ENCODE measurements at places on chromosomes 12 and 14. TPM values are rescaled to one million over a fixed set of nuclear protein-coding genes. Genes with fewer than 3 reads are reported as not detected.

The MYBPC1 gene
- not detected for total RNA-seq

The KRT71 gene
- not detected for total RNA-seq

The B4GALNT1 gene
- not detected for total RNA-seq

The NXPH4 gene
- total RNA-seq, result under 0.01 TPM

The MFAP5 gene
- total RNA-seq, result not detected

The FAIM2 gene
- total RNA-seq, result not detected

The OAS2 gene
- 0.60 TPM for total RNA-seq
